Right ventricle myocardium inferior (tissue), 1 donor: ENCODE measurements at places on chromosomes 13 and 19. TPM values are rescaled to one million over a fixed set of nuclear protein-coding genes. Genes with fewer than 3 reads are reported as not detected.

Gene DAND5
- total RNA-seq: 9.9 TPM

DNA sequence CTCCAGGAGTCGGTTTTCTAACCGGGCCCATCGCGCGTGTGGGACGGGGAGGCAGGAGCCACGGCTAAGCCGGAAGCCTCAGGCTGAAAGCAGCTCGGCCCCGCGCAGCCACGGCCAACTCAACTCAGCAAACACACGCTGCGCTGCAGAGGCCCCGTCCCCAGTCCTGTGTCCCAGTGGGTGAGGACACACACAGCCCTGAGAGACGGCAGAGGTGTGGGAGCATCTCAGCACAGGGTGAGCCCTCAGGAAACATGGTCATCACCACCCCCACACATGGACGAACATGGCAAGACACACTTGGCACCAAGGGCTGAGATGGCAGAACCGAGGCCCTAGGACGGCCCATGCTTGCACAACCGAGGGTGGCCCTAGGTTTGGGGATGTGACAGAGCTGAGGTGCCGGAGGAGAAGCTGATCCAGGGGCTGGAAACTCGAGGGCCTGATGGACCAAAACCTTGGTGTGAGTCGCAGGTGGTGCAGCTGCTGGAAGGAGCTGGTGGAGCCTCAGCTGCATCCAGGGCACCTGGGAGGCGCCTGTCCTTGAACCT is 29.0 kb upstream of the C13orf46 start:
- DNase-seq: peak; percentile 32

Gene CAPS
- 3.8 TPM for total RNA-seq

DNA sequence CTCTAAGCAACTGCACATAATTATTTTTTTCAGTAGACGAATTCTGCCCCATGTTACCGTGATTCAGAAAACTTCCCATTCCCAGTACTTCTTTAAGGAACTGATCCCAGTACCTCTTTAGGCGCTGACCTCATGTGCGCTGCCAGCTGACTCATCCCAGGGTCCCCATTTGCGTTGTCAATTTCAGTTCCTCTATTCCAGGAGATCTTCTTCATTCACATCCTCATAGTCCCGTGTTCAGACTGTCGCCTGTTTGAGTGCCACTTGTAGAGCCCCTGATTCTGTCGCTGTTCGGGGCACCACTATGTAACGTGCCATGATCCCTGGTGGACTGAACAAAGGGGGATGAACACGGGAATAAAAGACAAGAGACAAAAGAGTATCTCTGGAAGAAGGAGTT is 16.4 kb downstream of the FPR3 start:
- no peak for DNase-seq

DNA sequence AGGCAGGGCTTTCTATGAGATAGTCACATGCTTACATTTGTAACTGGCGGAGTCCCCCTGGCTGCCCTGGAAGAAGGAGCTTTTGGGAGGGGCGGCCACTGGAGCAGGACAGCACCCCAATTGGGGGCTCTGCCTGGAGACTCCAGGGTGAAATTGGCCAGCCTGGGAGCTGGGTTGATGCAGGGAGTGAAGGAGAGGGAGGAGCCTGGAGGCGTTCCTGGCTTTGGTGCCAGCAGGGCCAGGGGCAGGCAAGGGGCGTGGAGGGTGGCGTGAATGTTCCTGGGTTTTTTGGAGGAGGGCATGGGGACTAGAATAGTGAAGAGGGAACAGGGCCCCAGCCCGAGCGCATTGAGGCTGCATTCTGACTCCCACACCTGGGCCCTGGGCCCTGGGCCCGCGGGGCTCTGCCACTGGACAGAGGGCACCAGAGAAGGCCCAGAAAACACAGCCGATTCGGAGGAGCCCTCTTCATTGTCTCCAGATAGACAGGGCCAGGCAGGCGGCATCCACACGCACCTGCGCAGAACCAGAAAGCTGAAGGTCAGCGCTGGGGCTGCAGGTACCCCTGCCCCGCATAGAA is 29.5 kb downstream of the COMP start:
- no peak for DNase-seq

Gene CYP4F8
- total RNA-seq: not detected

DNA sequence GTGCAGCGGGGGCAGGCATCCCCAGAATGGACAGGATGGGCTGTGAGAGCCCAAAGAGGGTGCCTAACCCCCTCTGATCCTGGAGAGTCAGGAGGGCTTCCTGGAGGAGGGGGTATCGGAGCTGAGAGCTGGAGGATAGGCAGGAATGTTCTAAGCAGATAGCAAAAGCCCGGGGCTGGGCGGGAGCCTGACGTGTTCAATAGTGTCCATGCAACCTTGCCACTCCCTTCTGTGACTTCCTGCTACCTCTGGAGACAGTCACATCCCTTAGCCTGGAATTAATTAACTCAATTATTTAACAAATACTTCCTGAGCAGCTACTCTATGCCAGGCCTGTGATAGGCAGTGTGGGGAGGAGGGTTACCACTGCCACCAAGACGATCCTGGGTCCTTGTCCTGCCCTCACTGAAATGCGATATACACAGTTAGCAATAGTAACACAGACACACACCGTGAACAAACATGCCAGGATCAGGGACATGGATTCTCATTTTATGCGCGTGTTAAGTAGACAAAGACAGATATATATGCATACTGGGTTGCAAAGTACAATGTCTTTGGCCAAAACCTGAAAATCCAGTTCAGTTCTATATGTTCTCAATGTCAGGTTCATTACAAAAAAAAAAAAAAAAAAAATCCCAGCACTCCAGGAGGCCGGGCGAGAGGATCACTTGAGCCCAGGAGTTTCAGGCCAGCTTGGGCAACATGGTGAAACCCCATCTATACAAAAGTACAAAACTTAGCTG is 10.7 kb downstream of the AP2S1 start:
- no peak for DNase-seq

Gene ZNF738
- 1.8 TPM for total RNA-seq

- DNase-seq: no peak
Measured at GRCh38 chr19:11254666-11255065, 7.7 kb downstream of the DOCK6 start.

Gene KLK6
- total RNA-seq: not detected
